Stimulated activated CD8-positive, alpha-beta memory T cell treated with anti-CD3 and anti-CD28 coated beads, Interleukin-7, amount 100 ng/mL, for 1 hour (primary cell): ENCODE measurements at places on chromosomes 12 and 14.
A peak's percentile ranks its signal among the peaks of the same experiment; 100 is the strongest.

- no peak for DNase-seq
Measured at GRCh38 chr12:15831315-15831978, 42.3 kb upstream of the EPS8 start.

DNA sequence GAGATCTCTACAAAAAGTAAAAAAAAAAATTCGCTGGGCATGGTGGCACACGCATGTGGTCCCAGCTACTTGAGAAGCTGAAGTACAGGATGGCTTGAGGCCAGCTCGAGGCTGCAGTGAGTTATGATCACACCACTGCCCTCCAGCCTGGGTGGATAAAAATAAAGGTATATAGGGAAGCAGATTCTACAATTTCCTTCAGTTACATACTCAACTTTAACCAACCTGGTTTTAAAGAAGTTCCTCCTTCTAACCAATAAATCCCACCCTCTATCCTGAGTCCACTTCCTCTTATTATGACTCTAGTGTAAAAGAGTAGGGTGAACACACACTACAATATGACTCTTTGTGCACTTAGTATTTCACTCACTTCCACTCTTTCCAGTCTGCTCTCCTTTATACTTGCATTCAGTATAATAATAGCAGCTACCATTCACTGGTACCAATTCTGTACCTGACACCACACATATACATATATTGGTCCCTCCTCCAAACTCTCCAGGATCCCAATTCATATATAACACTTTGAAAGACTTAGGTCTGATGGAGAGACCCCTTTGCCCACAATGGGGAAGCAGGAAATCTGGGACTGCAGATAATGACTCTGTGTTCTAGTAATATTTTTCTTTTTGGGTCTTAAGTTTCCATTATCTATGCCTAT, 2.3 kb downstream of the ARF3 start:
- no peak for DNase-seq

- no peak for DNase-seq
Measured at GRCh38 chr14:97442363-97442762, 645.2 kb downstream of the VRK1 start.

GRCh38 chr14:64201921-64202545, 92.1 kb downstream of the ESR2 start:
- no peak for DNase-seq

DNA sequence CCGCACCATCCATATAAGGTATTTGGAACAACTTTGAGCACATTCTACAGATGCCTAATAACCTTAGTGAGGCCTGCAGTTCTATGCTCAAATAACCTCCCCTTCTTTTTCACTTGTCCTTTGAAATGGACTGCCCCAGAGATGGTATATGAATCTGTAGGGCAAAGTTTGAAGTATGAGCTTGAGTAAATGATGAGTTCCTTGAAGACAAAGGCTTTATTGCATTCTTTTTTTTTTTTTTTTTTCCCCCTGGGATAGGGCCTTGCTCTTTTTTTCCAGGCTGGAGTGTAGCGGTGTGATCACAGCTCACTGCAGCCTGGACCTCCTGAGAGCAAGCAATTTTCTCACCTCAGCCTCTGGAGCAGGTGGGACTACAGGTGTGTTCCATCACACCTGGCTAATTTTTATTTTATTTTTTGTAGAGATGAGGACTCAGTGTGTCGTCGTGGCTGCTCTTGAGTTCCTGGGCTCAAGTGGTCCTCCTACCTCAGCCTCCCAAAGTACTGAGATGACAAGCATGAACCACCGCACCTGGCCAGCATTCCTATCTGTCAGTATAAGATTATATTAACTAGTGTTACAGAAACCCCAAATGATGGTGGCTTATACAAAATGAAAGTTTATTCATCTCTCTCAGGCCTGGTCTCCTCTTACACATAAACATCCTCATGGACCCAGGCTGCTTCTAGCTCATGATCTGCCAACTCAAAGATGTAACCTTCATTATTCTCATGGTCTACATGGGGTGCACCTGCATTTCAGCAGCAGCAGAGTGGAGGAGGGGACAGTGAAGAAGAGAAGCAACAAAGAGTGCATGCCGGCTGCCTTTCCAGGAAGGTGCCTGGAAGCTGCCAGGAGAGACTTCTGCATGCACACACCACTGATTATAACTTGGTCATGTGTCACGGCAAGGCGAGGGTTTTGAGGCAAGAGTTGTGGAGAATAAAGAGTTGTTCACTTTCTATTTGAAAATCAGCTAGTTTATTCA, 101.4 kb downstream of the DUSP16 start:
- no peak for DNase-seq

DNA sequence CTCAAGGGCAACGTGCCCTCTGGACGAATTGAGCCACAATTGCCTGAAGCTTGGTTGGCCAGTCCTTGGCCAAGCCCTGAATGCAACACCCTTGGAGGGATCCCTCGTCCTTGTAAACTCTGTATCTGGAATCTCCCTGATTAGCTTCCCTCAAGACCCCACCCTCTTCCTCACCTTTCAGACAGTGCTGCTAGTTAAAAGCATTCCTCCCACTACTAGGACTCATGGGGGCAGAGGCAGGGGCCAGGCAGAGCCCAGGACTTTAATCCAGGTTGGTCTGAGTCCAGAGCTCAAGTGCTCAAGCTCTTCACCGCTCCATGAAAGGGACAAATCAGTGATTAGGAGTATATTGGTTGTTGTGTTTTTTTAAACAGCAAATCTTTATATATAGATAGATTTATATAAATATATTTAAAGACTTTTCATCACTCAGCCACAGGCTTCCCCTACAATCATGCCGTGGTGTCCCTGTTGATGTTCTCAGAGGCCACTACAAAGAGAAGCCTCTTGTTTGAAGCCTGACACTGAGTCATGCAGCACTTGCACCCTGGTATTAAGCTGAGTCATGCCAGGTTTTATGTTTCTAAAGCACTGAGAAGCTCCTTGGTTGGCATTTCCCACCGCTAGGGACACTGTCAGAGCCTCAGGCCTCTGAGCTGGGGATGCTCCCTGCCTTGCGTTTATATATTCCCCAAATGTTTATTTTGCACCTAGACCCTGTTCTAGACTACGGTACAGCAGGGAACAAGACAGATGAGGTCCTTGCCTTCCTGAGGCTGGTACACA, 53.8 kb upstream of the GSC start:
- no peak for DNase-seq

DNA sequence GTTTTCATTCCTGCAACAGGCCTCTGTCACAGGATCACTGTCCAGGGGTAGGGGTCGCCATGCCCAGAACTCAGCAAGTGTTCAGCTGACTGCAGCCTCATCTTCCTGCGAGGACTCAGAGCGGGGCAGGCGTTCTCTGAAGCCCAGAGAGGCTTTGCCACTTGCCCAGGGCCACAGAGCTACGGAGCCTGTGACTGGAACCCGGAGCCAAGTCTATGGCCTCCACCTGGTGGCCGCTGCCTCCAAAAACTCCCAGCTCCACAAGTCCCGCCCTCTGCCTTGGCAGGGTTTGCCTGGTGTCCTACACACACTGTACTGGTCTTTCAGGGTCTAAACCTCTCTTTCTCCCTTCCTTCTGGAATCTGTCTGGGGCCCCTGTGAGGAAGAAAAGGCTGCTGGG, 8.7 kb upstream of the PPP1R13B start:
- no peak for DNase-seq

GRCh38 chr12:113845900-113846674, 120.0 kb downstream of the RBM19 start:
- DNase-seq = no peak

DNA sequence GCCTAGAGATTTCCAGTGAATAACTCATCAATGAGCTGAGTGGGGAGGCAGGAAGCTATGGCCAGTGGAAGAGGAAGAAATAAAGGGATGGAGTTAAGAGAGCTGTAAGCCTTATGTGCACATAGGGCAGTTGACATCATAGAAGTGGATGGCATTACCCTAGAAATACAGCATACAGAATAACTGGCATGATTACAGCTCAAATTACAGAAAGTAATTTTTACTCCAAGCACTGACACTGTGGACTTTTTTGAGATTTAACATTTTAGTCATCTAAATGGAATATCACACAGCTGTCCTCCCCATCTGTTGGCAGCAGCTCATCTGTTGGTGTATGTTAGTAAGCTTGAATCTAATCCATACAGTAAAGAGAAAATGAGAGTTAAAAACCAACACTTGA, 5.4 kb upstream of the IPO8 start:
- DNase-seq = no peak

- no peak for DNase-seq
Measured at GRCh38 chr14:71415404-71415690, 508.1 kb downstream of the PCNX1 start.

DNA sequence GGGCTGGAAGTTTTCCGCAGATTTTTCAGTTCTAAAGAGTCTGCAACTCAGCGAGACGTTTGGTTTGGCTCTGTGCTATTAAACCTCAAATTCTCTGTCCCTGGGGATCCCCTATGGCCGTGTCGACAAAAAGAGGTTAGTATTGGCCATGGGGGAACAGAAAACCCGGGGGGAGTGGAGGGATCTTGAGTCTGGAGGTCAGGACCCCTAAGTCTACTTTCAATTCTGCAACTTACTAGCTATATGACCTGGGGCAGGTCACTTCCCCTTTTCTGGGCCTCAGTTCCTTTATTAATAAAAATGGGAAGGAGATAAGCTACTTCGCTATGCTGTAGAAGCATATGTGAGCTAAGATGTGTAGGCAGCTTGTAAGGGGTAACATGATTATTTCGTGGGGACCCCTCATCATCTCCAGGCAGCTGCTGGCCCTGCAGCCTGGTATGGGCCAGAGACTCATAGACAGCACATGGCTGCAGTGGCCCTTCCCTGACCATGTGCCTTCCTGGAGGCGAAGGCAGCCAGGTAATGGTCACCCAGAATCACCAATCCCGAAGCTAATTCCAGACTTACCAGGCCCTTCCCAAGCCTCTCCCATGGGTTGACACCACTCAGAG, 8.6 kb downstream of the ASB2 start:
- no peak for DNase-seq

DNA sequence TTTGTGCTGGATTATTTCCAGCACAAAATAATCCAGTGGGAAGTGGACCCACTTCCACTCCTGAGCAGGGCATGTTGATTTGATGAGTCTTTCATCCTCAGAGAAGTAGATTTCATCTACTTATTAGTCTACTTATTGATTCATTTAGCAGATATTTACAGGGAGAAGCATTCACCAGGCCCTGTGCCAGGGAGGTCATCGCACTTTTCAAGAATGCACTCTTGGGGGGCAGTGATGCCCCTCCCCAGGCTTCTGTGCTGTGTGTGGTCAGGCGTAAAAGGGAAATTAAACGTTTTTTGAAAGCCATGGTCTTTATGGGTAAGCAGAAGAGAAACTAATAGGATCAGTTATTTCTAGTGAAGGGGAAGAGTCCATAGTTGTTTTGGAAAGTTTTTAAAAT, 610.7 kb upstream of the TMEM132C start:
- no peak for DNase-seq

GRCh38 chr12:106246891-106247673, 738 bp downstream of the CKAP4 start:
- no peak for DNase-seq

GRCh38 chr14:44700694-44701093, 193.6 kb upstream of the FSCB start:
- DNase-seq = no peak

DNA sequence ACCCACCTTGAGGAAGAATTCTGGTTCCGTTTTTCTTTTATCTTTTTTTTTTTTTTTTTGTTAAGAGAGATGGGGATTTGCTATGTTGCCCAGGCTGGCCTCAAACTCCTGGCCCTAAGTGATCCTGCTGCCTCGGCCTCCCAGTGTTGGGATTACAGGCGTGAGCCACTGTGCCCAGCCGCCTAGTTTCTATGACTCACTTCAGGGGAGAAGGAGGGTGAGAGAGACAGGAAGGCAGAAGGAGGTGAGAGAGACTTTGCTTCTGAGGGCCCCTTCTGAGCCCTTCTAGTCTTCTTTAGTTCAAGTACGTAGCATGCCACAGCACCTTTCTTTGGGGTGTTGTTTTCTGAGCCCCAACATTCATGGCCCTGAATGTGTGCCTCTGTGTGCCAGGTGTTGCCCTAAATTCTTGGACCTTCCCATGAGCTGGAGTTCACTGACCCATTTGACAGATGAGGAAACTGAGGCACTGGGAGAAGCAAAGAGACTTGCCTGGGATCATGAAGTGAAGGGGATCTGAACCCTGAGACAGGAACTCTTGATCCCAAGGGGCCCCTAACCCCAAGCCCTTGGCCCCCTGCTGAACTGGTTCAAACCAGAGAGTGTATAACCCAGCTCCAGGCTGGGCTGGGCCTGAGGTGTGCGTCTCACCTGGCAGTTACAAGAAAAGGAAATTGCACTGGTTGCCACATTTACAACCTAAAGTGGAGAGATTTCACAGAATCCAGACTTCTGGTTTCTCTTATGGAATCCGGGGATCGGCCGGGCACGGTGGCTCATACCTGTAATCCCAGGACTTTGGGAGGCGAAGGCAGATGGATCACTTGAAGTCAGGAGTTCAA, 20.8 kb downstream of the SH2B3 start:
- no peak for DNase-seq

- DNase-seq = no peak
Measured at GRCh38 chr12:69047990-69048389, 115.0 kb upstream of the CPM start.

DNA sequence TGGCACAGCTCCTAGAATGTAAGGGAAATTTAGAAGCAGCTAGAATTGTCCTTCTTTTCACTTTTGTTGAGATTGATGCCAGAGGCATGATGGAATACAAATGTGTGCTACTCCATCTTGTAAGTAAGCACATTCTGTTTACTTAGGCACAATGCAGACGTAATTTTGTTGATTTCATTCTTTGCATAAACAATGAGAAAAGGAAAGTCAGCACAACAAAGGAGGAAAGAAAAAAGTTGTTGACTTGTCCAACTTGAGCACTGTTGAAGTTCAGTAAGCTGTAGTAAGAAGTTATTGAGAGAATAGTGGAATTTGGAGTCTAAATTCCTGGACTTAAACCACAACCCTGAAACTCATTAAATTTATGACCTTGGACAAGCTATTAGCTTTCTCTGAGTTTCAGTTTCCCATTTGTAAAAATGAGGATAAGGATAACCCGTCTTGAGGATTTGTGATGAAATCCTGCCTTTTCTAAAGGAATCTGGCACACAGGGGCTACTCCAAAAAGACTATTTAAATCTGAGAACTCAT, 19.4 kb upstream of the CNTN1 start:
- DNase-seq = no peak

GRCh38 chr12:30448038-30448437, 247.6 kb downstream of the IPO8 start:
- DNase-seq = no peak

- DNase-seq = no peak
Measured at GRCh38 chr14:61229475-61229888, 51.7 kb downstream of the TMEM30B start.

DNA sequence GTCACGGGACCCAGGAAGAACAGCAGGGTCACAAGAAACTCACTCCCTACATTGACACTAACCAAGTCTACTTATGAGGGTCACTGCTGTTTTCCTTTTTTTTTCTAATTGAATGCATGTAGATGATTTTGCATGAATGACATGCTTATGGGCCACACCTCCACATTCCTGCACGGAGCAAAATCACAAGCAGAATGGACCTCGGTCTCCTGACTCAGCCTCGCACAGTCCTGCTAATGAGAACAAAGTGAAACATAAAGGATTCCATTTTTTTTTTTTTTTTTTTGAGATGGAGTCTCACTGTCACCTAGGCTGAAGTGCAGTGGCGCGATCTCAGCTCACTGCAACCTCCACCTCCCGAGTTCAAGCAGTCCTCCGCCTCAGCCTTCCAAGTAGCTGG, 12.3 kb downstream of the SCARB1 start:
- no peak for DNase-seq

- DNase-seq = no peak
Measured at GRCh38 chr12:25796523-25797000, 161.9 kb upstream of the RASSF8 start.

GRCh38 chr14:22070119-22070982, 396.7 kb upstream of the OR4E1 start:
- DNase-seq = peak; percentile 15

- no peak for DNase-seq
Measured at GRCh38 chr12:27094726-27095125, 12.3 kb upstream of the C12orf71 start.
